ENCODE measurements at places on chromosomes 4 and X. TPM values are rescaled to one million over a fixed set of nuclear protein-coding genes. Genes with fewer than 3 reads are reported as not detected.

The SPANXN3 gene
- total RNA-seq, result not detected

The SLC4A4 gene
- total RNA-seq, result 248 TPM

The MAGEC3 gene
- not detected for total RNA-seq

DNA sequence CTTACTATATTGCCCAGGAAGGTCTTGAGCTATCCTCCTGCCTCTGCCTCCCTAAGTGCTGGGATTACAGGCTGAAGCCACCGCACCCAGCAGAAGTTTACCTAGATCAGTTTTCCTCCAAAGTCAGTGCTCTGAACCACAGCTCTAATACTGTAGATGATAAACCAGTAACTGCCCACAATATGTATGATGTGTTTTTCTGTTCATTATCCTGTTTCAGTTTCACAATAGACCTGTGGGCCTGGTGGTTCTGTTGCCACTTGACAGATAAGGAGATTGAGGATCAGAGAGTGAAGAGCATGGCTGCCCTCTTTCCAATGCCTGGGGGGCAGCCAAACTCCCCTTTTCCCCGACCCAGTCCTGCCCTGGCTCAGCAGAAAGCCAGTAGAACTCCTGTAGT is 87.0 kb downstream of the EFNB1 start:
- DNase-seq, result no peak

GRCh38 chrX:23317799-23318724 is 16.6 kb upstream of the PTCHD1 start:
- DNase-seq, result no peak

GRCh38 chr4:71113294-71113693 is 119.8 kb downstream of the DCK start:
- DNase-seq, result no peak

GRCh38 chrX:71118985-71119535 is 664 bp downstream of the MED12 start:
- peak; percentile 28 for DNase-seq

DNA sequence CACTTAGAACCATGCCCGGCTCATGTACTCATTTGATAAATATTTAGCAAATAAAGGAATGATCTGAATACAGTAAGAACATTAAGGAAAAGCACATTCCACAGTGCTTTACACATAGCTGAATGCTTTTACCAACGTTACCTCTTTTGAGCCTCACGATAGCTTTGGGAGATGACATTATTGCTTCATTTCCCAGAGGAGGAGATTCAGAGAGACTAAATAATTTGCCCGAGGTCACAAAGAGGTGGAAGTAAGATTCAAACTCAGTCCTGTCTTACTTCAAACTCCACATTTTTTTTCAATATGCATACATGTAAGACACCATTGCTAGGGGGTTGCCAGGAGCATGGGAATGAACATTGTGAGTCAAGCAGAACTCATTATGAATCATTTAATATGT is 538.5 kb downstream of the BCOR start:
- DNase-seq, result no peak

DNA sequence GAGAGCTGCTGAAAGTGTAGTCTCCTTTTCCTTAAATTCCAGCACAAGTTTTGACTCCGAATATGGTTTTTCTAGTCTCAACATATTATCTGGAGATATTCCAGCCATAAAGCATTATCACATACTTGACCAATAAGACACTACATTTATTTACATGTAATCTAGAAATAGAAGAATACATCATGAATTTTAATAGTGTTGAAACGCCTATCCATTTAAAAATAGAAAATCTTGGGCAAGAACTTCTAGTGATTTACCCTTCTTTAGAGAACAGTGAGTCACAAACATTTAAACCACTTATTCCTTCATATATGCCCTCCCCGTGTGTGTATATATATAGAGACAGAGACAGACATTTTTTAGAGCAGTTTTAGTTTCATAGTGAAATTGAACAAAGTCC is 161.5 kb downstream of the SOWAHB start:
- DNase-seq, result no peak

- DNase-seq, result no peak
These were observed 4.9 kb downstream of the UGT8 start for GRCh38 chr4:114603497-114603896.

GRCh38 chrX:50704360-50704759 is 109.6 kb downstream of the SHROOM4 start:
- no peak for DNase-seq

DNA sequence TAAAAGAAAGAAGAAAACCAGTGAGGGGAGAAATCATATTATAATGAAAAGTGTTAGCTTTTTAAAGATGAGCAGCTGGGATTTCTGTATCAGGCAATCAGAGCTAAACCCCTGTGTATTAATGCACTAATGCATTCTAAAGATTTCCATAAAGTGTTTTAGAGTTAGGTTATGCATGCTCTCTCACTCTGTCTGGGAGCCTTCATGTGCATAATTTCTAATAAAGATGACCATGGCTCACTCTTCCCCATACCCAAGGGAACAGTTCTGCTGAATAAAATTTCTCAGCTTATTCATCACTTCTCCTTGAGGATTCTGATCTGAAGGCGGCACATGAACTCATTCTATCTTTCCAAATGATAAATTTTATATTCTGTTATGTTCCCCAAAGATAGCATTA is 129.4 kb downstream of the DKK2 start:
- no peak for DNase-seq
